ENCODE measurements at places on chromosomes 11 and 22.

DNA sequence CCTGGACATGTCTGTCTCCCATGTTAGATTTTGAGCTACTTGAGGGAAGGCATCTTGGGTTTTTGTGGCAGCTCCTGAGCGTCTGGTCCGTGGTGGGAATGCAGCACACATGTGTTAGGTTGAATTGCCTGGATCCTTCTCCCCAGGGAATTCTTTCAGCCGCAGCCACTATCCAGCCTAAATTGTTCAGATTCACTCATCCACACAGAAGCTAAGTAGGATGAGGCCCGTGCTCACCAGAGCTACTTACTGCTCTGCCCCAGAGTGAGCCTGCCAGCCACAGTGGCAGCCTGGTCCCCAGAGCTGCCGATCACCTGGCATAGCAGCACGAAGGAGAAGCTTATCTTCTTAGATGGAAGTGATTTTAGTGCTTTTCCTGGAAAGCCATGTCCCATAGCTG lies 34.4 kb upstream of the SORL1-AS1 start:
- no peak for DNase-seq

DNA sequence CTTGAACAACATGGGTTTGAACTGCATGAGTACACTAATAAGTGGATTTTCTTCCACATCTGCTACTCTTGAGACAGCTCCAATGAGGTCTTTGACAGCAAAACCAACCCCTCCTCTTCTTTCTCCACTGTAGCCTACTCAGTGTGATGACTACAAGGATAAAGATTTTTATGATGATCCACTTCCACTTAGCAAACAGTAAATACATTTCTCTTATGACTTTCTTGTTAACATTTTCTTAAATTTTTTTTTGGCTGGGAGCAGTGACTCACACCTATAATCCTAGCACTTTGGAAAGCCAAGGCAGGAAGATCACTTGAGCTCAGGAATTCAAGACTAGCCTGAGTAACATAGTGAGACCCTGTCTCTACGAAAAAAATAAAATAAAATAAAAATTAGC lies 9.9 kb upstream of the EIF4G2 start:
- no peak for DNase-seq

DNA sequence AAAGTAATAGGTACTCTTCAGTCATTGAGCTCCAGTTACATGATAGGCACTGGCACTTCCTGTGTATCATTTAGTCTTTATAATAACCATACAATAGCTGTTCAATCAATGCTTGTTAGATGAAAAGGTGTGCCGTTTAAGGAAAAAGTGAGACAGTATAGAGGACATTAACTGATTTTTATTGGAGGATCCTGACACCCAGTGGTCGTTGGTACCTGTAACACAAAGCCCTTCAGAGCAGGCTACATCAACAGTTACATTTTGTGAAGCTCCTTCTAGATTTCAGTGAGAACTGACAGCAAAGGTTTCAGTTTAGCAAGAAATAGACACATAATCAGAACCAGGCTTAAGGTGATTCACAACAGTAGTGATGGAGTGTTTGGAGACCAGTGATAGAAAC lies 44.2 kb downstream of the CCDC81 start:
- DNase-seq: no peak

DNA sequence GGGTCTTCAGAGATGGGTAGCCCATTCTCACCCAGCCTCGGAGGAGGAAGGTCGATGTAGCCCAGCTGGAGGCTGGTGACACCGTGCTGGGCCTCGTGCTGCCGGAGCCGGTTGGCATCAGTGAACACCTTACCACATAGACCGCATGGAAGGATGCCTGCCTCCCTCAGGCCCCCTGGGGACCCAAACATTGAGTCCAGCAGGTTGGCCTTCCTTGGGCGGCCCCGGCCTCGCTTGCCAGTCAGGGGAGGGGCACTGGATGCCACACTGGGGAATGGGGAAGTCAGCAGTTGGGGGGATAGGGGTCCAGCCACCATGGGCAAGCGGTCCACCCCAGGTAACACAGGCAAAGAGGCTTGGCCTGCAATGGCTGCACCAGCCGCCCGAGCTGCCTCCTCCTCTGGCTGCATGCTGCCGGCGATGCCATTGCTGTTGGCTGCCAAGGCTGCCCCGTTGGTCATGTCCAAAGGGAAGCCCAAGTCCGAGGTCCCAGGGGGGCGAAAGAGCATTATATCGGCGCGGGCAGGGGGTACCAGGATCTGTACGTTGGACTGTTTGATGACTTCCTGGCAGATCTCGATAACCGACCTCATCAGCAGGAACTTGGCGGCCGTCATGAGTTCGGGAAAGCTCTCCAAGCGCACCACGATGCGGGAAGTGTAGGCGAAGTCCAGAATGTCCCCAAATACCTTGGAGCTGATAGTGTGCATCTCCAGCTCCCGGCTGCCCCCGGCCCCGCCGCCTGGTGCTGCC lies 1.4 kb downstream of the PATZ1 start:
- DNase-seq: no peak

- DNase-seq: no peak
These were observed 1477.9 kb downstream of the TBC1D22A start for GRCh38 chr22:48240148-48240934.

DNA sequence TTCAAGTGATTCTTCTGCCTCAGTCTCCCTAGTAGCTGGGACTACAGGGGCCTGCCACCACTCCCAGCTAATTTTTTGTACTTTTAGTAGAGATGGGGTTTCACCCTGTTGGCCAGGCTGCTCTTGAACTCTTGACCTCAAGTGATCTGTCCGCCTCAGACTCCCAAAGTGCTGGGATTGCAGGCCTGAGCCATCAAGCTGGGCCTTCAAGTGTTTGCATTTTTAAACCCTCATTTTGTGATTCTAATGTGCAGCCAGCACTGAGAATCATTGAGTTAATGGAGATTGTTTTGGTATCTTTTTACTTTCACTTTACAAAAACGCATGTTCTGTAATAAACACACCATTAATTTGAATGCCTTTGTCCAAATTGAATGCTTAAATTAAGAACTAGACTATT lies 3.4 kb downstream of the TYR start:
- no peak for DNase-seq

DNA sequence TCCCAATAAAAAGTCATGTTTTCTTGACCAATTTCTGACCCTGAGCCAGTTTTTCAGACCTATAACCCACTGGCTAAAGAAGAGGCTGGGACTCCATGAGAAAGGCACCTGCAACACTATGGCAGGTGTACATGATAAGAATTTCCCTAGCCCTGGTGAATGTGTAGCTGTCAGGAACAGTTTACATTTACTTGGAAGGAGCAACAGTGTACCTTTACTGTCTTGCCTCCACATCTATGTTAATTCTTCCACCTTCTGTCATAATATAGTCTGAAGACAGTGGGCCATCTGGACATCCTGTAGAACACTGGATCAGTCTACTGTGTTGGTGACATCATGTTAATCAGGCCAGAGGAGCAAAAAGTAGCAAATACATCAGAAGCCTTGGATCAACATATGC lies 72.1 kb upstream of the CD82 start:
- no peak for DNase-seq

GRCh38 chr11:27721264-27722116 lies 21.2 kb upstream of the BDNF start:
- DNase-seq: no peak

DNA sequence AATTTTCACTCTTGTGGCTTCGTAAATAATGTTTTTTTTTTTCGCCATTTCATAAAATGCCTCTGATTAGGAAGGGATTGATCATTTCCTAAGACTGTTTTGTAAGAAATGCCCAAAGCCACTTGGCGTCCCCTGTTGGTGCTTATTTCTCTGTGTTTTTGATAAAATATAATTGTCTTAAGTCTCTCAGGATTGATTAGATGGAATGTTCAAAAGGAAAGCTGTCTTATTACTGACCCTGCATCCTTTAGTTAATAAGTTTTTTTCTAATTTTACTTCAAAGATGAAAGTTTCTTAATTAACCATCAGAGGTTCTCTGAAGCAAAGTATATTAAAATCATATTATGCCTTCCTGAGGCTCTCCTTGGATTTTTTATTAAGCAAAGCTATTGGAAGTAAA lies 624.3 kb upstream of the TENM4 start:
- no peak for DNase-seq

- DNase-seq: no peak
These were observed 26.3 kb upstream of the ACR start for GRCh38 chr22:50711446-50712340.

DNA sequence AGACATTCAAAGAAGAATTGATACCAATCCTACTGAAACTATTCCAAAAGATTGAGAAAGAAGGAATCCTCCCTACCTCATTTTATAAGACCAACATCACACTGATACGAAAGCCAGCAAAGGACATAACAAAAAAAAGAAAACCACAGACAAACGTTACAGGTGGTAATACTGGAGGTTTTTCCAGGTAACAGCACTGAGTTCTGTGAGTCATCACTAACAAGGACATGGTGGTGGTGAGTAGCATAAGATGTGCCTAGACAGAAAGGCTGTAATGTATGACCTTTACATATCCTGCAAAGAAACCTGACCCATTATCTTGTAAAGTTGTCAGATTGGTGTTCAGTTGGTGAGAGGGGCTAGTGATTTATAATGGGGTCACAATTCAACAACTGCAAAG lies 15.3 kb downstream of the OR9G1 start:
- no peak for DNase-seq

DNA sequence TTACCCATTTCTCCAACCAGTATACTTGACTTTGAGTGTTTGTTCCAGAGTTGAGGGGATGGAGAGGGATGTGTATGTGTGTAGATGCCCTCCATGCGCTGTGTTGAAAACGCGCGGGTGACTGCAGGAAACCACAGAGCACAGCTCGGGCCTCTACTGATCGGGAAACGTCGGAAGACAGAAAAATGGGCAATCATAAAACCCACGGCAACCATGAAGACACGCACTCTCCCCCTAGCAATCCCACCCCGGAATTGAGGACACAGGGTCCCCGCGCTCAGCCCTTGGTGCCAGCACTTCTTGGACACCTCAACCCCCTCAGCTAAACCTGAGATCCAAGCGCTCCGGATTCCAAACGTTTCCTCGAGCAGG lies 251 bp upstream of the UQCC3 start:
- peak; percentile 67 for DNase-seq

GRCh38 chr11:61067782-61068446 lies 34.4 kb upstream of the CD5 start:
- DNase-seq: no peak

DNA sequence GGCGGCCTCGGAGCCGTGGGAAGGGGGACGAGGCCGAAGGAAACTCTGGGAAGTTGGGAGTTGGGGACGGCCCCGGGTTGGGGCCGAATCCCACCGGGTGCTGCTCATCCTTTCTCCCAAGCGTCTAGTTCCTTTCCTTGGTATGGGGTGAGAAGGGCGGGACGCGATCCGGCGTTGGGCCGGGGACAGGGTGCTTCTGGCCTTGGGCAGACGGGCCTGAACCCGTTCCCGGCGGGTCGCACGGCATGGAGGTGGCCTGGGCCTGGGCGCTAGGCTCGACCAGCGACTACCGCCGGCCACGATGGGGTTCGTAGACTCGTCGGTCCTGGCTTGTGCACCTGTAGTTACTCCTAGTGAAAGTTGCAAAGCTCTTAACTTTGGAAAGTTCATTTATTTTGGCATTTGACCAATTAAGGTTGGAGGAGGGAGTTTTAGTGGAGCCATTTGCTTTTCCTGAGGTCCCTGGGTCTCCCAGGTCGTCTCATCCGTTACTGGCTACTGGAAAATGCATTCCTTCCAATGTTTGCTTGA lies 1.0 kb downstream of the SYT9 start:
- DNase-seq: no peak

- no peak for DNase-seq
These were observed 51.6 kb upstream of the SYN3 start for GRCh38 chr22:33109514-33110430.

- no peak for DNase-seq
These were observed 53.8 kb upstream of the CAPRIN1 start for GRCh38 chr11:33997584-33998251.

GRCh38 chr11:130473795-130474377 lies 25.4 kb downstream of the ADAMTS15 start:
- DNase-seq: no peak

DNA sequence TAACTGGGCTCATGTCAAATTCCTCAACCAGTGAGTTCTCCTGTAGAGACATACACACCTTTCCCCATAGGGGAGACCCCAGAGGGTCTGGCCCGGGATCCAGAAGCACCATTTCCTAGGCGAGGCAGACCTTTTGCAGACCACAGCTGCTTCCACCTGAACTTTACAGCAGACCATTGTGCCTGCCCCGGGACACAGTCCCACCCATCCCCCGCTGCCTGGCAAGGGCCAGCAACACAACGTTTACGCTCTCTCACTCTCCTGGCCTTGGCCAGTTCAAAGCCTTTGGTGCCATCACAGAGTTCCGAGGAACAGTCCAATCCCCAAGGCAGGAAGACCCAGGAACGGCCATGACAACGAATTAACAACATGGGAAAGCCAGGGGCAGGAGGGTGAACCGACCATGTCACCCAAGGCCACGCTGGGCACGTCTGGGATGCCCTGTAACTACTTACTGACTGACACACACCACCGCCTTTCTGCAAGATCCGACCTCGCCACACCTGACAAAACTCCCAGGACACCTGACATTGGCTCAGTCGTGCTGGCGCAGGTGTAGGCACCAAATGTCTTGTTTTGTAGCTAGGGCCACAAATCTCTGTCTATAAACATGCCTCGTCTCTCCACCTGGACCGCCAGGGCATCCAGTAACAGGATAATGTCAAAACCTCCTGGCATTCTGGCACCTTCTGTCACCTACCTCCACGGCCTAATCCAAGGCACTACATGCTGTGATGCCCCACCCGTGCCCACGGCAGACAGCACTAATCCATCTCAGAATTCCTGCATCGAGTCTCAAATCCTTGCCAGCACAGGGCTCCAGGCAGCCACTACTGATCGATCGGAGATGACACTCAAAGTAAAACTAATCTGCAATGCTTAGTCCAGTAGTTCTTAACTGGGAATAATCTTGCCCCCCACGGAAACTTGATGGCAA lies 51.3 kb downstream of the MYH9 start:
- DNase-seq: no peak

GRCh38 chr22:29130476-29130875 lies 57.6 kb downstream of the KREMEN1 start:
- DNase-seq: no peak

- no peak for DNase-seq
These were observed 56.1 kb downstream of the SYT9 start for GRCh38 chr11:7307836-7308235.

DNA sequence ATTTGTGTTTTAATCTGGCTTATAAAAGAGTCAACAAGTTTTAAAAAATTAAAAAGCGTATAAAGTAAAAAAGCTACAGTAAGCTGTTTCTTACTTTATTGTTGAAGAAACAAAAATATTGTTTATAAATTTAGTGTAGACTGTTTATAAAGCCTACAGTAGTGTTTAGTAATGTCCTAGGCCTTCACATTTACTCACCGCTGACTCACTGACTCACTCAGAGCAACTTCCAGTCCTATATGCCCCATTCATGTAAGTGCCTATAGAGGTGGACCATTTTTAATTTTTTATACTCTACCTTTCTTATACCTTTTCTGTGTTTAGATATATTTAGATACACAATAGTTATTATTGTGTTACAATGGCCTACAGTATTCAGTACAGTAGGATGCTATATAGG lies 12.2 kb downstream of the MPPED2 start:
- no peak for DNase-seq

DNA sequence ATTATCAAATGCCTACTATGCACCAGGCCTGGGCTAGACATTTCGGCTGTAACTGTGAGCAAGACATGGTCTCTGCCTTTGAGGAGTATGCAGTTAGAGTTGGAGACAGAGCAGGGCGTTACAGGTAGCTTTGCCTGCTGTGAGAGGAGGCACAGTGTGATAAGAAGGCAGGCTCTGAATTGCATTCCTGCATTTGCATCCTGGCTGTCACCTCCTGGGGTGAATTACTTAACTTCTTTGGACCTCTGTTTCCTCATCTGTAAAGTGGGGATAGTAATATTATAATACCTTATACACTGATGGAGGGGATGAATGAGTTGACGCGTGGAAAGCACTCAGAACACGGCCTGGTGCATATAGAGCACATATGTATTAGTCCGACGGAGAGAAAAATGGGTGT lies 118.1 kb upstream of the ARHGAP20 start:
- DNase-seq: no peak
